ENCODE measurements at places on chromosomes 1 and 21.

GRCh38 chr1:32351399-32352238 is 10.7 kb downstream of the FAM229A start:
- DNase-seq = peak; percentile 39

DNA sequence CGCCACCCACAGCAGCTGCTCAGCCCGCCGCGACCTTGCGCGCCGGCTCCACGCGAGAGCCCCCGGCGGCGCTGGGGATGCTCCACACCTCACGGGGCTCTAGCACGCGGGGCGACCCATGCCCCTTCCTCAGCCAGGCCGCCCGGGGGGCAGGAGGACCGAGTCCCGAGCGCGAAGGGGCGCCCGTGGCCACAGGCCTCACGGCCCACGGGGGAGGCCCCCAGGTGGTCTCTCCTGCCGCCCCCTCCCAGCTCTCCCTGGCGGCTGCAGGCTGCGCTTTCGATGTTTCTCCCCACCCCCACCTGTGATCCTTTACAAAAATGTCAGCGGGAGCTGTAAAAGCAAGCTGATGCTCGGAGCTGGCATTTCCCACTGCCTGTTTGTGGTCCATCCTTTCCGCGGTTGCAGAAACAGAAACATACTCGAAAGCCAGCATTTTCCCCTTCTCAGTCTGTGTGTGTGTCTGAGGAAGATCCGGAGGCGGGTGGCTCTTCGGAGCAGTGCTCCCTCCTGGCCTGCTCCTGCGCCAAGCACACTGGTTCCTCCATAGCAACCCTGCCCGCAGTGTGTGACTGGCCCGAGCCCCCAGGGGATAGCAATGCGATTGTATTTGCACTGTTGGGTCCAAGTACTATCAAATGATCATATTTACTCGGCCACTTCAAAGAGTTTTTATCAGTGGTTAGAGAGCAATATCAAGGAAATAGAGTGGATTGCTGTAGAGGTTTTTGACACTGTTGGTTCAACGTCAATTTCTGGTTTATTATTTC is 2.1 kb downstream of the KIF26B start:
- no peak for DNase-seq

DNA sequence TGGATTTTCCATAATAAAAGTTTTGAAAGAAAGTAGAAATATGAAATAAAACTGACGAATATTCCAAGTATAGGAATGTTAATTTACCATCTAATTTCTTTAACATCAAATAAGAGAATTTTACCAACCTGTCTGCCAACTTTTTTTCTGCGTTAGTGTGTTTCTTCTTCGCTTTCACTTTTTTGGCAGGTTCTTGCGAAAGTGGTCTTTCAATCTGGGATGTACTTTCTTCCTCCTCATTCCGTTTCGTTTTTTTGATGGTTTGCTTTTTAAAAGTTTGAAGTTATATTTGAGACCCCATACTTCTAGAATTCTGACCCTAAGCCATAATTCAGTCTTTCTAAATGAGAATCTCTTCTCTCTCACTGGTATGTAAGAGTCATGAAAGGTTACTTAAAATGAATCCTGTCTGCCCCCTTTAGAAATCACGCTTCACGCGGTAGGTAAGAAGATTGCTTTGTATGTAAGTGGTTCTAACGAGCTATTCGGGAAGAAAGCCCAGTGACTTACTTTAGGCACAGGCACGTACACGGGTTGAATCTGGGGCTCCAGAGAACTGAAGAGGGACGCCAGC is 580 bp downstream of the RBM34 start:
- DNase-seq = peak; percentile 16

DNA sequence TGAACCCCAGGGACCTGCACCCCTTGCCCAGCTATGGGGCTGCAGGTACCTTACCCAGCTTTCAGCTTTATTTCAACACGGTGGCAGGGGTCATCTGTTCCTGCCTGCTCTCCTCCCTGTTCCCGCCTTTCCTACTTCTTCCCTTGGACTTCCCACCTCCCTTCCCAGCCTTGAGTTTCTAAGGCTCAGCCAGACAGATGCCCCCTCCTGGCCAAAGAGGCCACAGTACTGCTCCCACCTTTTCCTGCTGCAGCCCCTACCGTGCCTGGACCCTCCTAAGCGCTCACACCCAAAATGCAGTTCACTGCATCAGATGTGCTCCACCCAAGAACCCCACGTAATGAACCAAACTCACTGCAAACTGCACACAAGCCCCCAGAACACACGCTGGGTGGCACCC is 7.7 kb downstream of the NOC2L start:
- no peak for DNase-seq

- no peak for DNase-seq
Measured at GRCh38 chr1:45327644-45328515, 1.2 kb downstream of the HPDL start.

- DNase-seq = no peak
Measured at GRCh38 chr1:20846461-20847374, 59.6 kb upstream of the HP1BP3 start.

DNA sequence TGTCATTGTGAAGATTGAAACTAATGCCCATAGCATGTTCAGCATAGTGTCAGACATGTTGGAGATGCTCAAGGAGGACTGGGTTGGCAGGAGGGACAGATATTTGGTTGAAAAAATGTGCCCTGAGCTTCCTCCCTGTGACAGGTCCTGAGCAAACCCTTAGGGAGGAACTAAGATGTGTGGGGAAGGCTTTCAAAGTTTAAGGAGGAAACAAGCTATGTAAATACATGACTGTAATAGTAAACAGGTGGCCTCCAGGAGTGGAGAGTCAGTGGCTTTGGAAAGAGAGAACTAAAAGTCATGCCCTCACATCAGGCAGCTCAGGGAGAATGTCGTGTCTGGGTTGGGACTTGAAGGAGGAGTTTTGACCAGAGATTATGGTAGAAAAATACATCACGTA is 9.7 kb upstream of the KIRREL1 start:
- DNase-seq = no peak

GRCh38 chr1:109930252-109930993 is 19.8 kb downstream of the CSF1 start:
- DNase-seq = no peak

DNA sequence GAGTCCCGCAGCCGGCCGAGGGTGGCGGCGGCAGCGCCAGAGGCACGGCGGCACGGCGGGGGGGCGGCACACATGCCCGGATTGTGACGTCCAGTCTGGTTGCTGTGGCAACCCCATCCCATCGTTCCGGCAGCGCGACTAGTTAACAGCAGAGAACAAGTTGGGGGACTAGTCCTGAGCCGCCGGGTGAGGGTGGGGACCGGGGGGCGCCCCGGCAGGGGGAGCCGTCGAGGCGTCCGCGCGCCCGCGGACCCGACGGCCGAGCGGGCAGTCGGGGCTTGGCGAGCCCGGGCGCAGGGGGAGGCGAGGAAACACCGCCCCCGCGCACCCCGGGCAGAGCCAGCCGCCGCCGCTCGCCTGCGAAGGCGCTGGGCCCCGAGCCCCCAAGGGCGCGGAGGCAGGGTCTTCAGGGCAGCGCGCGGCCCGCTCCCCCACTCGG is at the start of gene CHD5:
CHD5 (minus strand) TSS at position 54 of the 439 bp plus-strand sequence. CDS start 298 bp downstream, outside the sequence.
- DNase-seq = no peak

- no peak for DNase-seq
Measured at GRCh38 chr1:55353707-55354620, 138.8 kb upstream of the USP24 start.

DNA sequence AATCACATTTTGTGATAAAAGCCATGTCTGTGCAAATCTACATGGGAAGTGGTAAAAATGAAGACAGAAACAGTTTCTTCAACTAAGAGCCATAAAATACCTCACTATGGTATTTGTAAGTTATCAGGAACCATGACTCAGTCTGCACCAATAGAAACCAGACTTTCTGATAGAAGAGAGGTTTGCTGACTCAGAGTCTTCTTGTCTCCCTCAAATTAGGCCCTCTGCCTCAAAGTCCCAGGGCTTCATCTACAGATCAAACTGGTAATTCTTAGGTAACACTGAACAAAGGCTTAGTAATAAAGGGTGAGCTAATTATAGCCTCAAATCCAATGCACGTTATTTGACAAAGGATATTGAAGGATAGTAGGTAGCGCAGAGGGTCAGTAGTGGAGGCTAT is 30.9 kb upstream of the SSX2IP start:
- peak; percentile 19 for DNase-seq

DNA sequence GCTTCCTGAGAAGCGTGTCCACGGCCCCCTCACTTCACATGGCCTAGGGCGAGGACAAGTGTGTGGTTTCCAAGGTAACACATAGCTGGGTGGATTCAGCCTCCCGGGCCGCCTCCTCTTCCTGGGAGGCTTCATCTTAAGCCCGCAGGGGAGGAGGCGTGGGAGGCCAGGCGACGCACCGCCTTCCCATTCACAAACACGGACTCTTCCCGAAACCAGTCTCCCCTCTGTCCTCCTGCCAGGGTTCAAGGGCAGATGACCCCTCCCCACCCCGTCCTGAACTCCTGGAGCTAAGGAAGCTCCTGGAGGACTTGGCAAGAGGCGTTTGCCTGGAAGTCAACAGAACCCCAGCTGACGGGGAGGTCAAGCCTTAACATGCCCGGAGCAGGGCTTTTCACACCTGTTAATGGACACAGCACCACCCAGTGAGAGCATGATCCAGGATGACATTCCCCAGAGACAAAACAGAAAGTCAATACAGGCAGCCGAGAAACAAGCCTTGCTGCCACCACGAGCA is 56.7 kb downstream of the KCNN3 start:
- peak; percentile 6 for DNase-seq

- no peak for DNase-seq
Measured at GRCh38 chr21:44583089-44583799, 2.8 kb upstream of the KRTAP10-5 start.

DNA sequence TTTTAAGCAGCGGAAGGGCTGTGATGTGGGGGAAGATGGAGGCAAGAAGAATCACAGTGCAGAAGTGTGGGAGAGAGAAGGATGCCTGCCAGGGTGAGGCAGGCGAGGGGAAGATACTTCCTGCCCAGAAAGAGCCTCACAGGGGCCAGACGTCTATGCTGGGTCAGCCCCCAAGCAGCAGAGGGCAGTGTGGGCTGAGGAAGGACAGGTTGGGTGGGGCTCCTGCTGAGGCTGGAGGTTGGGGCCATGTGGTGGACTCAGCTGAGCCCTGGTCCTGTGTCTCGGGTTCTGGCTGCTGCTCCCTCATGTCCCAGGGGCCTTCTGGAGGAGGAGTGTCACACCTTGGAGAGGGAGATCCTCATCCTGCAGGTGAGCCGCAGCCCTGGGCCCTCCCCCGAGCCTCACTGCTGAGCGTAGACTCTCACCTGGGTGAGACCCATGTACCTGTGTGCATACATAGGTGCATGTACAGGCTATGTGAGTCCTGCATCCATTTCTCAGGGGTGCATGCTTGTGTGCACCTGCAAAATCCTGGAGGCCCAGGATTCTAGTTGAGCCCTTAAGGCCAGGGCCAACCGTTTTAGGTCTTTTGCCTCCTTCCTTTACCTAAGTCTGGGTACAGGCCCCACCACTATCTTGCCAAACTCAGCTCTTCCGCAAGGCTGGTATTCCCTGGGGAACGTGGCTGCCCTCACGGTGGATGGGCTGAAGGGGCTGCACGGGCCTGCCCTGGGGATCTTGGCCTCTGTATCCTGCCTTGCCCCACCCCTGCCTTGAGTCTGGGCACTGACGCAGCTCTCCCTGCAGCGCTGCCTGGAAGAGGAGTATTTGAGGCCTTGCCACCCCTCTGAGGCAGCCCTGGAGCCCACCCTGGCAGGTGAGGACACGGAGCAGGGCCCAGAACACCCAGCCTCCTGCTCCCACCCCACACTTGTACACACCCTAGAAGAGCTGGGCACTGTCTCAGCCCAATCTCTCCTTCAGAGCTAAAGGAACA is 3.7 kb downstream of the CCDC24 start:
- no peak for DNase-seq

GRCh38 chr1:63601912-63602311 is 8.7 kb downstream of the PGM1 start:
- no peak for DNase-seq

DNA sequence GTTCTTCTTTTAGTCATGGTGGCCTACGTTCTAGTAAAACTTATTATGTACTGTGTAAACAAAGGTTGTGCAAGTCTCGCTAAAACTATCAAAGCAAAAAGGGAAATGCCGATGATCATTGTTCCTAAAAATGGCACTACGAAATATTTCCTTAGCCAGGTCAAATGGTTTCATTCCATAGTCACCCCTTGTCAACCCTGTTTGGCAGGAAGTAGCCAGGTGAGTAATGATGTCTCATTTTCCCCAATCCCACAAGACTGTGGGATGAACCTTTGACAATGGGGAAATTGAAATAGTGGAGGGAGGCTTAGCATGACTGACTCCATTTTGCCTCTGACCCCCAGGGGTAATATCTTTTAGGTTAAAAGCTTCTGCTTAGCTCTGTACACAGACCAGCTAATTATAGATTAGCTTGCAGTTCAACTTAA is 5.6 kb upstream of the REN start:
- DNase-seq = peak; percentile 59

DNA sequence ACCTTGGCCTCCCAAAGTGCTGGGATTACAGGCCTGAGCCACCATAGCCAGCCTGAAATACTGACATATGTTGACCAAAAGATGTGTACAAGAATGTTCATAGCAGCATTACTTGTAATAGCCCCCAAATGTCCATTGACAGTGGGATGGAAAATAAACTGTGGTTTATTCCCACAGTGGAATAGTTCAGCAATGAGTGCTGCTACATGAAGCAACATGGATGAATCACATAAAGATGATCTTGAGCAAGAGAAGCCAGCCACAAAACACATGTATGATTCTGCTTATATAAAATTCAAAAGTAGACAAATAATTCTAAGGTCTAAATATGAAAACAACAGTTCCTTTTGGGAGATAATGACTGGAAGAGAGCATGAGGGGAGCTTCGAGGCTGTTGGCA is 9.1 kb upstream of the CREG1 start:
- no peak for DNase-seq

GRCh38 chr1:17108360-17108759 is 10.9 kb downstream of the PADI2 start:
- DNase-seq = no peak

GRCh38 chr1:7265771-7266371 is 480.6 kb downstream of the CAMTA1 start:
- DNase-seq = peak; percentile 47

GRCh38 chr1:31828926-31829690 is 13.3 kb upstream of the SPOCD1 start:
- no peak for DNase-seq

- DNase-seq = peak; percentile 63
Measured at GRCh38 chr1:27658951-27659496, 13.0 kb downstream of the IFI6 start.

DNA sequence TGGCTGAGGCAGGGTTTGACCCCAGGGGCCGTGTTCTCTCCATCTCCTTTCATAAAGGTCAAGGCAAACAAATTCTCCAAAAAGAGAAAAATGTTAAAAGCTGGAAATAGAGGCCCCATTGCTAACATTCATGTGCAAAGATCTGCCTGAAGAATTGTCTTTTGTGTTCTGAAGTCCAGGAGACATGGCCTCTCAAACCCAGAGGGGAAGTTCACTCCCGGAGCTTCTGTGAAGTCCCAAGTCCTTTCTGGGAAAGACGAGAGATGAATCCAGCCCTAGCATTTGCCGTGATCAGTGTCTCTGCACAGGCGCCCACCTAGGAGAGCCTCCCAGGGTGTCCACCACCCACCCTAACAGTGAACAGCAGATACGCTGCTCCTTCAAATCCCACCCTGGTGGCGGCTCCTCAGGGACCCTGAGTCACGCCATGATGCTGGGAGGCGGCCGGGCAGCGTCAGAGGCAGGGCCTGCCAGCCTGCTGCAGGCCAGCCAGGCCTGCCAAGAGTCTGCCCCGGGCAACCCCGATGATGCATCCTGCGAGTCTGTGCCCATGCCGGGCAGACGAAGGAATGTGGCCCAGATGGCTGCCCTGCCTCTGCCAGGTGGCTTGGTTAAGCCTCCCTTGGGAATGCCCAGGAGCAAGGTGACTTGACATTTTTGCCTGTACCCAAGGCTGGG is 5.2 kb upstream of the C2CD2 start:
- no peak for DNase-seq

GRCh38 chr1:228647523-228648444 is 87.5 kb upstream of the RHOU start:
- DNase-seq = no peak
